HepG2 (cell line): ENCODE measurements at places on chromosomes 12 and 14. TPM values are rescaled to one million over a fixed set of nuclear protein-coding genes. Genes with fewer than 3 reads are reported as not detected.

The PIWIL1 gene
- polyA plus RNA-seq, result not detected in 2 replicates

The ANKRD33 gene
- polyA plus RNA-seq, result 0.04 and 0.07 TPM in 2 replicates

The CEP170B gene
- polyA plus RNA-seq, result 4.3 and 6.2 TPM in 2 replicates

The IFNG-AS1 gene
- polyA plus RNA-seq, result not detected in 2 replicates

The LRFN5 gene
- polyA plus RNA-seq, result not detected in 2 replicates

The DBX2 gene
- polyA plus RNA-seq, result not detected in 2 replicates

DNA sequence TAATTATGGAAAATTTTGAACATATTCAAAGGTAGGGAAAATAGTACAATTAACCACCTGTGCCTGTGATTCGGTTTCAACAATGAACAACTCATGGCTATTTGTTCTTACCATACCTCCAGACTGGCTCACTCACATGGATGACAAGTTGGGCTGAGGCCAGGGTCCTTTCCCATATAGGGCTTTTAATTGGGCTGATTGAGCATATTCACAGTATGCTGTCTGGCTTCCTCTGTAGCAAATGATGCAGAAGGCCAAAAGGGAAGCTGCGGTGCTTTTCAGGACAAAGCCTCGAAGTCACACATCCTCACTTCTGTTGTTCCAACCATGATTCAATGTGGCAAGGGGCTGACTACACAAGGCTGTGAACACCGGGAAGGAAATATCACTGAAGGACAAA, 297.5 kb upstream of the SLC16A7 start:
- no peaks in the 10 kb centered on the region for H3K27me3 ChIP-seq
- no peak for DNase-seq
- H3K36me3 ChIP-seq, result no peaks in the 10 kb centered on the region
- no peaks in the 10 kb centered on the region for H3K4me1 ChIP-seq
- H3K27ac ChIP-seq, result no peak overlapping the region

GRCh38 chr12:120787889-120788288, 62.3 kb downstream of the ACADS start:
- peaks cover 10% of the 10 kb centered on the region; the same call in 1 of the 2 replicates for H3K4me1 ChIP-seq
- H3K36me3 ChIP-seq, result peaks cover 7% of the 10 kb centered on the region
- no peaks in the 10 kb centered on the region for H3K27me3 ChIP-seq
- no peak for DNase-seq

- peaks cover 23% of the 10 kb centered on the region for H3K36me3 ChIP-seq
- H3K27me3 ChIP-seq, result no peaks in the 10 kb centered on the region; the same call in 2 of the 3 replicates
- DNase-seq, result no peak
- peaks cover 34% of the 10 kb centered on the region for H3K4me1 ChIP-seq
- peak overlapping the region; percentile 88 for H3K27ac ChIP-seq
Measured at GRCh38 chr12:53502331-53502730, 1.2 kb downstream of the TARBP2 start.

- peak; percentile 77 for DNase-seq
- no peaks in the 10 kb centered on the region for H3K36me3 ChIP-seq
- no peak overlapping the region for H3K4me3 ChIP-seq
- H3K27ac ChIP-seq, result no peak overlapping the region
- H3K27me3 ChIP-seq, result no peaks in the 10 kb centered on the region
Measured at GRCh38 chr14:85471744-85472143, 58.2 kb upstream of the FLRT2 start.

DNA sequence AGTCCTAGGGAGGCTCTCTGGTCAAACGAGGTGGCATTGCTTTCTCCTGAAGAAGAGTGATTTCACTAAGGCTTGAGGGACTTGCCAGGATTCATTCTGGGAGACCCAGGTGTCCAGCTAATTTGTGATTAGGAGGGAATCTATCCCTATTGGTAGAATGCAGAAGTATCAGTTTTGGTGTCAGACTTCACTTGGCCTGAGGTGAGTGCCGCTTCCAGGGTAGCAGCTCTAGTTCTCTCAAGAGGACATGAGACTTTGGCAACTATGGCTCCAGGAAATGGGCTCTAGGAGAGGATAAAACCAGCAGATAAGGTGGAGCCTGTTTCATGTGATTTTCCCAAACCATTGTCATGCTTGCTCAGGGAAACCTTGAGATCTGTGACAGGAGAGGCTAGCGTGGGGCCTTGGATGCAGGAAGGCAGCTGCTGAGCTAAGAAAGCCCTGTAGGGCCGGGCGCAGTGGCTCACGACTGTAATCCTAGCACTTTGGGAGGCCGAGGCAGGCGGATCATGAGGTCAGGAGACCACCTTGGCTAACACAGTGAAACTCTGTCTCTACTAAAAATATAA, 11.6 kb upstream of the TMEM117 start:
- H3K27ac ChIP-seq, result no peak overlapping the region
- H3K27me3 ChIP-seq, result peaks cover 1% of the 10 kb centered on the region; the same call in 1 of the 2 replicates
- H3K4me1 ChIP-seq, result no peaks in the 10 kb centered on the region
- no peaks in the 10 kb centered on the region for H3K36me3 ChIP-seq
- no peak overlapping the region for H3K4me3 ChIP-seq
- no peak for DNase-seq

DNA sequence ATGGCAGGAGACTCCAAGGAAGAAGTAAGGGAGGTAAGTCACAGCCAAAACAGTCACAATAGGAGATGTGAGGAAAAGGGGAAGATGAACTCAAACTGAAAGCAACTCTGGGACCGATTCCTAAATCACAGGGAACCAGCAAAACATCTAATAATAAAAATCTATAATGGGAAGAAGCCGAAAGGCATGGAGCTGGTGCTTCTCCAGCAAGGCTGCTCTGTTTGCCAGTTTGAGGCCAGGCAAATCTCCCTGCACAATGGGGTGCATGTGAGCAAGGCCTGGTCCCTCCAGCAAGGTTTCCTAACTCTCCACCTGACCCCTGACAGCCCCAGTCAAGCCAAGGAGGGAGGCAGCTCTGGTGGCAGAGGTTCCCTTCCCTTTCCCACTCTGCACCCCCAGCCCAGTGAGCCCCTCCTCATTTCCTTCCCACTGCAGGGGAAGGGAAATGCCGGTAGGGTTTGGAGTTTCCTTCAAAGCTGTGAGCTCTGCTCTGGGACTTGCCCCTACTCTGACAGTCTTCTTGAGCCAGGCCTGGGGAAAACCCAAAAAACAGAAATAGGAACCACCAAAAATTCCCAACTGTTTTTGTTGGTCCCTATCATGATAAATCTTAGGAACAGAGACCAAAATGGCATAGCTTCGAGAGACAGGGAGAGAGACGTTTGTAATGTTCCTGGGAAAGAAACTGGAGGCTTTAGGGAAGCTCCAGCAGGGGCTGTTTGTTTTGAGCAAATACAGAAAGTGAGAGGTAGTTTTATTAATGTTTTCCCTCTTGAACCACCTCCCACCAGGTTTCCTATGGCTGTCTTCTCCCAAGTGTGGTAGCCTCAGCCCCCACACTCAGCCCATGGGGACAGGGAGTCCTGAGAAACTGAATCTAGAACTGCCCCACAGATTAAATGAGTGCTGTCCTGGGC, 34.6 kb downstream of the FMNL3 start:
- no peak overlapping the region for H3K4me3 ChIP-seq
- H3K27ac ChIP-seq, result no peak overlapping the region
- no peak for DNase-seq
- no peaks in the 10 kb centered on the region for H3K27me3 ChIP-seq

DNA sequence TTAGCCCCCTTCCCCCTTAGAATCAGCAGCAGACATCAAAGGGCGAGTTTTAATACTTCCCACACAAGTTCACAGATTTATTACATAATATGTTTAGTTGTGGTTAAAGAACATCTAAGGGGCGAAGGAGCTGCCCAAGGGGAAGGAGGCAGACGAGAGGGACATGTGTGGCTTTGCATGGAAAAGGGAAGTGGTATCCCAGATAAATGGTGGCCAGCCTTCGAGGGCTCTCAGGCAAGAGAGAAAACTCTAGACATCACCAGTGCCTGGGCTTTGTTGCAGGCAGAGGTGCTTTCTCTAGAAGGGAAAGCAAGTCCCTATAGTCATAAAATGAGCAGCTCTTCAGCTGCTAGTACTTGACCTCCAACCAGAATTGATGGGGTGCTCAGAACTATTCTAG, 121.2 kb downstream of the CACNA1C start:
- DNase-seq, result no peak
- H3K4me3 ChIP-seq, result no peak overlapping the region
- H3K4me1 ChIP-seq, result peaks cover 12% of the 10 kb centered on the region
- H3K36me3 ChIP-seq, result no peaks in the 10 kb centered on the region

DNA sequence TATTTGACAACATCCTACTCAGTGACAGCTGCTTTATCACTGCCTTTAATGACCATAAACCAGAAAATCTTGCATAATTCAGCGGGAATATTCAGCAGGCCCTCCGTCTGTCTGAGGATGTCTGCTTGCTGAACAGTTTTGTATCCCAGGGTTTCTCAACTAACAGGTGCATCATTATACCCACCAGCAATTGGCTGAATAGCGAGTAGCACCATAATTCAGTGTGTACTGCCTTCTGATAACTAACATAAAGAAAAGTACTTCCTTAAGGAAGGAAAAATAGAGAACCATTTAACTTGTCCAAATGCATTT, 680.1 kb downstream of the GALC start:
- H3K4me1 ChIP-seq, result no peaks in the 10 kb centered on the region
- H3K27ac ChIP-seq, result no peak overlapping the region
- H3K27me3 ChIP-seq, result no peaks in the 10 kb centered on the region
- no peaks in the 10 kb centered on the region for H3K36me3 ChIP-seq

- no peak for DNase-seq
- H3K4me3 ChIP-seq, result no peak overlapping the region
- peaks cover 6% of the 10 kb centered on the region; the same call in 1 of the 3 replicates for H3K36me3 ChIP-seq
- H3K27me3 ChIP-seq, result no peaks in the 10 kb centered on the region
Measured at GRCh38 chr12:110179291-110179690, 55.1 kb downstream of the IFT81 start.

DNA sequence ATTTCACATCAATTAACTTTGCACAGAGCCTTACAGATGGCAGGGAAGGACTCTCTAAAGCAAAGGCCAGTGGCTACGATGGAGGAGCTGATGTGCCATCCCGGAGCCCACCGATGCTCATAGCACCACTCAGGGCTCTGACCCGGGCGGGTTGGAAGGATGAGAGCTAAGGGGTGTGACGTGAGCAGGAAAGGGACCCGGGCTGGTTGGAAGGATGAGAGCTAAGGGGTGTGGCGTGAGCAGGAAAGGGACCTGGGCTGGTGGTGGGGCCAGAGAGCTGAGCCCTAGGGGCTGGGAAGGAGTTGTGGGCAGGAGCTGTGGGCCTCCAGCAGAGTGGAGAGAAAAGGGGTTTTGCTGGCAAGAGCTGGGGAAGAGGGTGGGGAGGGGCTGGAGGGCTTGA, 3.8 kb upstream of the FBRSL1 start:
- no peak overlapping the region for H3K27ac ChIP-seq
- H3K4me1 ChIP-seq, result peaks cover 16% of the 10 kb centered on the region
- H3K27me3 ChIP-seq, result peaks cover 79% of the 10 kb centered on the region
- no peaks in the 10 kb centered on the region for H3K36me3 ChIP-seq
- H3K4me3 ChIP-seq, result no peak overlapping the region

DNA sequence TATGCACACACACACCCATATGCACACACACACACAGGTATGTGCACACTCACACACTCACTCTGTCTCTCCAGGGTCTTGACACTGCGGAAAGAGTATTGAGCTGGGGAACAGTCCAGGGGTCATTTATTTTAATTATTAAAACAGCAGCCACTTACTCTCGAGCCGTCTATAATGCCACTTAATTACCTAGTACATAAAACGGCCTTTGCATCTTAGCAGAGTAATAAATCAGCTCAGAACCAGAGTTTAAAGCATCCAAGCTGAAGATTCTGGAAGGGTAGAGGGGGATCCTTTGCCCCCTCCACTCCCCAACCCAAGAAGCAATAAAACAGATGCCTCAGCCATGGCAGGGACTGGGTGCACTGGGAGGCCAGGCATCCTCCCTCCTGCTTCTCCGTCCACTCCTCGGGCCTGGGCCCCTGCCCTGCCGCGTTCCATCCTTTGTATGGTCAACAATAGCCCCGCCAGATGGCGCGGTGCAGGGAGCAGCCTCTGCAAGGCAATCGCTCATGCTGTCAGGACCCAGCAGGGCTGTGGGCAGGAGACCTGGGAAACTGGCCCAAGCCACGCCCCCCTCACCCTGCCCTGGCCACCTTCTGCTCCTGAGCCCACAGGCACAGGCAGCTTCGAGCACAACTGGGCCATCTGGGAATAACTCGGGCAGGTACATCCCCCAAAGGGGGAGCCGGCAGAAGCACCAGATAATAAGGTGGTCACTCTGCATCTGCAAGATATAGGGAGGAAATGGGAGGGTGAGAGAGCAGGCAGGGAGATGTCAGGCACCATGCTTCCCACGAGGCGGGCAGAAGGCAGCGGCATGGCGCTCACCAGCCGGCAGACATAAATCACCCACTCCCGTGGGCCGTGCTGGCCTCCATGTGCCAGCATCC, 40.9 kb downstream of the CCDC85C start:
- DNase-seq, result peak; percentile 84
- H3K4me1 ChIP-seq, result peaks cover 90% of the 10 kb centered on the region
- H3K27ac ChIP-seq, result peak overlapping the region; percentile 91
- no peak overlapping the region for H3K4me3 ChIP-seq
- H3K36me3 ChIP-seq, result no peaks in the 10 kb centered on the region

DNA sequence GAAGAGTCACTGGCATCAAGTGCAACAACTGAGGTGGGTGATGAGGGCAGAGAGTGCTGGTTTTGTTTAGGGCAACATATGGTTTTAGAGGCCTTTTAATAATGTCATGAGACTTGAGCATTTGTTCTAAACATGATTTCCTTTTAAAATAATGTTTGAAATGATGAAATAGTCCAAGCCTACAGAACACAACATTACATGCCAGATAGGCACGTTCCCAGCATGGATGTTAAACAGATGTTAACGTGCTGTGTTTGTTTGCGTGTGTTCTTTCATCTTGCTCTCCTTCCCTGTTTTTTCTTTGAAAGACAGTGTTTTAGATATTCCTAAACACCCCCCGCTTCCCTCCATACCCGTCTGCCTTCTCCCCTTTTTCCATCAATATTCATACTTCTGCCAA, 82.3 kb downstream of the RGS6 start:
- no peak for DNase-seq
- H3K4me1 ChIP-seq, result no peaks in the 10 kb centered on the region
- no peaks in the 10 kb centered on the region for H3K36me3 ChIP-seq
- no peaks in the 10 kb centered on the region for H3K27me3 ChIP-seq
- H3K27ac ChIP-seq, result no peak overlapping the region
- H3K4me3 ChIP-seq, result no peak overlapping the region

GRCh38 chr14:85701763-85702162, 171.8 kb downstream of the FLRT2 start:
- no peak for DNase-seq
- no peaks in the 10 kb centered on the region for H3K36me3 ChIP-seq
- no peak overlapping the region for H3K27ac ChIP-seq
- no peaks in the 10 kb centered on the region for H3K4me1 ChIP-seq
- H3K4me3 ChIP-seq, result no peak overlapping the region
- H3K27me3 ChIP-seq, result no peaks in the 10 kb centered on the region

DNA sequence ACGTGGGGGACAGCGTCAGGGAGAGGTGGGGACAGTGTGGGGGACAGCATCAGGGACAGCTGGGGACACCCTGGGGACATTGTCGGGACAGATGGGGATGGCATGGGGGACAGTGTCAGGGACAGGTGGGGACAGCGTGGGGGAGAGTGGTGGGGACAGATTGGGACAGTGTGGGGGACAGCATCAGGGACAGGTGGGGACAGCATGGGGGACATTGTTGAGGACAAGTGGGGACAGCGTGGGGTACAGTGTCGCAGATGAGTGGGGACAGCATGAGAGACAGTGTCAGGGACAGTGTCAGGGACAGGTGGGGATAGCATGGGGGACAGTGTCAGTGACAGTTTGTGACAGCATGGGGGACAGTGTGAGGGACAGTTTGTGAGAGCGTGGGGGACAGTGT, 240.9 kb downstream of the TMEM121 start:
- H3K36me3 ChIP-seq, result no peaks in the 10 kb centered on the region
- no peak for DNase-seq
- H3K4me3 ChIP-seq, result no peak overlapping the region
- H3K4me1 ChIP-seq, result no peaks in the 10 kb centered on the region
- no peaks in the 10 kb centered on the region for H3K27me3 ChIP-seq
- no peak overlapping the region for H3K27ac ChIP-seq
